Camera-type eye (tissue), 1 donor: ENCODE measurements at places on chromosomes 7 and 10. TPM values are rescaled to one million over a fixed set of nuclear protein-coding genes. Genes with fewer than 3 reads are reported as not detected.

TMEM140 gene
- 4.1 TPM for total RNA-seq

TMEM209 gene
- 22.0 TPM for total RNA-seq

SSBP1 gene
- 121 TPM for total RNA-seq

FAM131B gene
- 13.0 TPM for total RNA-seq
